Activated CD4-positive, alpha-beta T cell treated with anti-CD3 and anti-CD28 coated beads, Interleukin-2, amount 50 U/mL, for 1 hour (primary cell): ENCODE measurements at places on chromosomes 16 and 17.
A peak's percentile ranks its signal among the peaks of the same experiment; 100 is the strongest.

- DNase-seq, result no peak
These were observed 320.5 kb downstream of the SNX29 start for GRCh38 chr16:12296991-12297390.

GRCh38 chr16:76428858-76429257 is 151.7 kb downstream of the CNTNAP4 start:
- no peak for DNase-seq

GRCh38 chr17:18158022-18158600 is 25.5 kb upstream of the ALKBH5 start:
- peak; percentile 95 for DNase-seq

- no peak for DNase-seq
These were observed 817.9 kb upstream of the SOX9 start for GRCh38 chr17:71302721-71303549.
